ENCODE measurements at places on chromosomes 7 and 10.
A peak's percentile ranks its signal among the peaks of the same experiment; 100 is the strongest.

DNA sequence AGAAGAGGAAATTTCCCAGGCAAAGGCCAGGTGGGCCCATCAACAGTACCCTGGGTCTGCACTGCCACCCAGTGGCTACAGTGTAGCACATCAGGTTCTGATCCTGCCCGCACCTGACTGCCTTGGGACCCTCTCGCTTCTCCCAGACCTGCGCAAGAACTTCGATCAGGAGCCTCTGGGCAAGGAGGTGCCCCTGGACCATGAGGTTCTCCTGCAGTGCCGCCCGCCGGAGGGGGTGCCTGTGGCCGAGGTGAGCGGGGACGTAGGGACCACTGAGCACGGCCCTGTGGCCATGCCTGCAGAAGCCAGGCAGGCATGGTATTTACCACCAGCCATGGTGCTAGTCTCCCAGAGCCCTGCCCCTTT is 33.9 kb upstream of the SLC29A3 start:
- no peak for DNase-seq

GRCh38 chr7:3585826-3586225 is 284.8 kb downstream of the SDK1 start:
- DNase-seq, result no peak

GRCh38 chr7:75937958-75938786 is 23.2 kb downstream of the POR start:
- no peak for DNase-seq

- DNase-seq, result no peak
Observed at GRCh38 chr10:14356921-14357320, 26.2 kb upstream of the FRMD4A start.

DNA sequence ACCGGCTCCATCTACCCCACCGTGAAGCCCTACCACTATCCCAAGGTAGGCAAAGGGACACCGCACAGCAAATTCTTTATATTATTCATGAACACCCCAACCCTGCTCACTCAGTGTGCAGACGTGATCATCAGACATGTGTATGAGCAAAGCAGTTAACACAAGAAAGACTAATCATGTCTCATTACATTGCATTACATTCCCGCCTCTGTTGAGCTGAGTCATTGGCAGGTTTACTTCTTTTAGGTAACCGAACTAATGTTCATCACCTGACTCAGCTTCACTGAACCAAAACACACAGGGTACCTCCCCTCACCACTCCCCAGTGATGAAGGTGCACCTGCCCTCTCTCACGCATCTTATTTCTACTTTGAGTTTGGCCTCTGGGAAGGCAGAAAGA is 233.4 kb downstream of the PAXIP1 start:
- no peak for DNase-seq

DNA sequence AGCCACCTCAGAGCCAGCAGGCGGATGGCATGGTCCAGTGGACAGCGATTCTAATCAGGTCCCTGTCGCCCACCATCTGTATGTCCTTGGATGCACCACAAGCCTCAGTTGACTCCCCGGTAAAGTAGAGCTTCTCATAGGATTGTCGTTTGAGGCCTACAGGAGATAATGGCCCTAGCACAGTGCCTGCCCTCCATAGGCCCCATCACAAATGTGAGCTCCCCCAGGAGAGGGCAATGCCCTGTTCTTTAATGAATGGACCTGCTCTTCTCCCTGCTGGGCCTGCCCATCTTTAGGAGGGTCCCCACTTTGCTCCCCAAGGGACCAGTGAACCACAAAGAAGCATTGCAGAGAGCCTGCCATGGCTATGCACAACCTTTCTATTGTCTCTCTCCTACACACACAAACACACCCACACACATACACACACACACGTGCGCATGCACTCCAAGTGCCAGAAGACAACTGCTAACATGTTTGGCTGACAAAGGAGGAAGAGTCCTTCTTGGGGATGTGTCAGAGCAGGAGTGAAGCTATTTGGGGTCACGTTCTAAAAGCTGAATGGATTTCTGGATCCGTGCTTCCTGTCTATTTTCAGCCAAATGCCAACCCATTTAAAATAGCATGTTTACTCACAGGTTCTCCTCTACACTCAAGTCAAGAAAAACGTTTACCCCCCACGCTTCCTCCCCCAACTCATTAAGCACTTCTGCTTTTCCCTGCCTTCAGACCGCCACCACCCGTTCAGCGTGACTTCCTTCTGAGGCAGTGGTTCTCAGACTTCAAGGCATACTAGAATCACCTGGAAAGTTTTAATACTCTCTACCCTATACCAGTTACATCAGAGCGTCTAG is 196.1 kb downstream of the GRID1 start:
- DNase-seq, result no peak

GRCh38 chr7:28356619-28357018 is 55.7 kb upstream of the CREB5 start:
- DNase-seq, result no peak

DNA sequence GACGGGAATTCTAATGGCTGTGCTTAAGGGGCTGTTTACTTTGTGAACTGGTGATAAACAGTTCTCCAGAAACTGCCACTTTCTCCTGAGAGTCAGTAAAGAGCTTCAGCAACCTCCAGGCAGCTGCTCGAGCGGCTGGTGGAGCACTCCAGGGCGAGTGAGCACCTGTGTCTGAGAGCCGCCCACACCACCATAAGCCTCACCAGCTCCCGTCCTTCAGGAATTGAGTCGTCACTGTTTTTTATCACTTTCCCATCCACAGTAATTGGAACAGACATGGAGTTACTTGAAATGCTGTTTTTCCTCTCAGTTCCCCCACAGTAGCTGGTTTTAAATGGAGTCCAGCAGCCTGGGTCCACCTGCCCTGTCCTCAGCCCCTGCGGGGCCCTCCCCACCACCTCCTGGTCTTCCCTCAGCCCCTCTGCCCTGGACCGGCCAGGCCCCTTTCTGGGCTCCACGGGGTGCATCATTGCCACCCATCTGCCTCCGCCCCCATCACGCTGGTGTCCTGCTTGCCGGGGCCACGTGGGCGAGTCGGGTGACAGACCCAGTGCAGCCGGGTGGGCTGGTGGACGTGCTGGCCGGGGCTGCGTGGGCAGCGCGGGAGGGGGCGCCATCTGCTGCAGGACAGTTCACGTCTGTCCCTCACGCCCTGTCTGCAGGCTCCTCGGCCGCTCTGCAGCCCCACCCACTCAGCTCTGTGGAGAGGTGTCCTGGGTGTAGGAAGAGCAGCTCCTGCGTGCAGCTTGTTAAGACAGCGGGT is 56.0 kb downstream of the NKX6-2 start:
- DNase-seq, result no peak

DNA sequence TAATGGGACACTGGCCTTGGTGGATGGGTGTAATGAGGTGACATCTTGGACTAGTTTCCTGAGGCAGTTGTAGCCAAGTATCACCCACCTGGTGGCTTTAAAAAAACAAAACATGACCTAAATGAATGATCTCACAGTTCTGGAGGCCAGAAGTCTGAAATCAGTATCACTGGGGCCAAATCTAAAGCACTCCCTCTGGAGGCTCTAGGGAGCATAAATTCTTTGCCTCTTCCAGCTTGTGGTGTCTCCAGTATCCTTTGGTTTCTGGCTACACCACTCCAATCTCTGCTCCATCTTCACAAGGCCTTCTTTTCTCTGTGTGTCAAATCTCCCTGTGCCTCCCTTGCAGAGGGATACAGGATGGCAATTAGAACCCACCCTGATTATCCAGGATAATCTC is 342.9 kb downstream of the CALN1 start:
- DNase-seq, result no peak

- DNase-seq, result no peak
Observed at GRCh38 chr7:19098510-19098909, 18.9 kb downstream of the TWIST1 start.

DNA sequence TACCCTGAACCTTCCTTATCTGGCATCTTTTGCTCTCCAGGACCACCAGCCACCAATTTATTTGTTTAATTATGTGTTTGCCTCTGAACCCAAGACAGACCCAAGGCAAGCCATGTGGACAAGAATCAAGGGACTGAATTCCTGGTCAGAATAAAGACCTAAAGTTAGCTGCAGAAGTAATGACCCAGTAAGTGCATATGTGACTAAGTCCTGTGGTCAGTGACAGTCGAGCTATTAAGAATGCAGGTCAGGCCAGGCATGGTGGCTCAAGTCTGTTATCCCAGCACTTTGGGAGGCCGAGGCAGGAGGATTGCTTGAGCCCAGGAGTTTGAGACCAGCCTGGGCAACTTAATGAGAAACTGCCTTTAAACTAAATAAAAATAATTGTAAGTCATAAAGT is 139.4 kb downstream of the CCDC71L start:
- DNase-seq, result no peak

GRCh38 chr7:42621543-42622219 is 290.2 kb downstream of the C7orf25 start:
- DNase-seq, result no peak

DNA sequence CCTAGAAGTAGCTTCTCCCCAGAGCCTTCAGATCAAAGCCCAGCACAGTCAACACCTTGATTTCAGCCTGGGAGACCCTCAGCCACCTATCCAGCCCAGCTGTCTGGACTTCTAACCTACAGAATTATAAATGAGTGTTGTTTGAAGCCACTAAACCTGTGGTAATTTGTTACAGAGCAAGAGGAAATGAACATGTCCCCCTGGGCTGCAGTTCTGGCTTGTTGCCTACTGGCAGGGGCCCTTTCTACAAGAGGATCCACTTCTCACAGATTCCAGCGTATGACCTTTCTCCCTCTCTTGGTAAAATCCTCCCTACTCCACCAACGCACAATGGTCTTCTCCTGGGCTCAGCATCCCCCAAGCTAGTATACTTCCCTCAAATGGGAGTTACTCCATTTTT is 46.4 kb upstream of the ECHDC3 start:
- no peak for DNase-seq

- DNase-seq, result no peak
Observed at GRCh38 chr10:69317175-69317604, 38.9 kb downstream of the HK1 start.

DNA sequence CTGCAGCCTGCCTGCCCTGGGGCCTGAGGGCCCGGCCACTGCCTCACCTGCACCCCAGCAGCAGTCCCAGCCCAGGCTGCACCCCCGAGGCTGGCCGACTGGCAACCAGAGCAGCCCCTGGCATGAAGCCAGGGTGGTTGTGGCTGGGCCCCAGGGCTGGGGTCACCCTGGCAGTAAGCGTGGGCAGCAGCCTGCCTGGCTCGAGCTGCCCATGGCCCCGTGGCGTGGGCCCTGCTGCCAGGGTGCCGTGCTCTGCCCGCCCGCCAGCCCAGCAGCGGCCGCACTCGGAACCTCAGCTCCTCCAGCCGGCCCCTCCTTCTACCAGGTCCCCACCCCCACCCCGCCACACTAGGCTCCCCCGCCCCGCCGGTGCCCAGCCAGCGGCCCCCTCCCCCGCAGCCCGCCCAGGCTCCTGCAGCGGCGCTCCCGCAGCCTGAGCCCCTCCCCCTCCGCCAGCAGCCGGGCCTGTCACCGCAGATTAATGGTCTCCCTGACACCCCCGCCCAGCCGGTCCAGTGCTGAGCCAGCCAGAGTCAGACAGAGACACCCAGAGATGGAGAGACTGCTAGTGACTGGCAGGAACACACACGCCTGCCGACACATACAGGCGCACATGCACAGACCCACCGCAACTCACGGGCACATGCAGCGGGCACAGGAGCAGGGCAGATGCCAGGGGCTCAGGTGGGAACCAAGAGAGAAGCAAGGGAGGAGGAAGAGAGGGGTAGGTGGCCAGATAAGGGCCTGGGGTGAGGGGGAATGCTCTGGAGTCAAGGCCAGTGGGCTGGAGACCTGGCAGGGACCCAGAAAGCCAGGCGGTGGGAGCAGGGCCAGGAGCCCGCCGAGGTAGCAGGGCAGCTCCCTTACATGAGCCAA is 22.4 kb downstream of the KCNH2 start:
- no peak for DNase-seq

DNA sequence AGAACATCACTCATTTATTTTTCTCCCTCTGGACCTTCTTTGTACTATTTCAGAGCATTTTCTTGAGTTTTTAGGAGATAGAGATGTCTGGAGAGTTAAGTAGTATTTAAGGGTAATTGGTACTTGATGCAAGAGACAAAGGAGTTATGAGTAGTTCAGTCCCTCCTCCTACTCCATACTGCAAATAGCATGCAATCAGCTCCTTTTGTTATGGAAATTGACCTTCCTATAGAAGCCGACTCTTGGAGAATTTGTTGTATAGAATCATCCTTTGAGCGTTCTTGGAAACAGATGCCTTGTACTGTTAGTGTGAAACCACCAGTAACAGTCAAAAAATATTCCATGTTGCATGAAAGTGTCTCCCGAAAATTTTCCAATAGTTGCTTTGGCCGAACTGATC is 428.2 kb upstream of the GALNT17 start:
- DNase-seq, result no peak

GRCh38 chr10:71691405-71691804 is 28.2 kb downstream of the C10orf105 start:
- no peak for DNase-seq

- DNase-seq, result peak; percentile 34
Observed at GRCh38 chr10:132142396-132143161, 44.2 kb upstream of the DPYSL4 start.

DNA sequence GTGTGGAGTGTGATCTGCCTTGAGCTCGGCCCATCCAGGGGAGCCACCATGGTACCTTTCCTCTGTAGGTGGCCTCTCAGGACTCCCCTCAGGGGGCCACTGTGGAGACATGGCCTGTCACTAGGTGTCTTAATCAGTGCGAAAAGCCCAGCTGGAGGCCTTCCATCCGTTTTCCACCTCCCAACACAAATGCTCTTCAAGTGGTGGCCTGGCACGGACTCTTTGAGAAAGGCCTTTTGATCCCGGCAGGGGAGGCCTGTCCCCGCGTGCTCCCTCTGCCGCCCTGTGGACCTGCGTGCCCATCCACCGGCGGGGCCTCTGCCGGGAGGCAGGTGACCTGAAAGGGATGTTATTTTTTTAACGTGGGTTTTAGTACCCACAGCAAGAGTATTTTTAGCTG is 149.5 kb downstream of the RGS10 start:
- no peak for DNase-seq

DNA sequence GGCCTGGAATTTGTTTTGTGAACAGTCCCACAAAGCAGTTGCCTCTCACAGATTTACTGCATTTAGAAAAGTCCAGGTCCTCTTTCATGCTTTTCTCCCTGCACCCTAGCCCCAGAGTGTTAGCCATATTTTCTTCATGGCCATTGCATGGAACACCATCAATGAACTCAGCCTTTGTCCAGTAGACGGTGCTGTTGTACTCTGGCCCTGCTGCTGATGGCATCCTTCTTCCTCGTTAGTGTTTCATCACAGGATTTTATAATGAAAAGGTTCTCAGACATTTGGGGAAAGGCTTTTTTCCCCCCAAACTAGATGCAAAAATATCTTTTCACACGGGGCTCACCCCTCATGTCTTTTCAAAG is 93.0 kb upstream of the SLC25A13 start:
- DNase-seq, result peak; percentile 29

- no peak for DNase-seq
Observed at GRCh38 chr7:131691454-131692130, 135.2 kb upstream of the PODXL start.
